ENCODE measurements at places on chromosomes 3 and 15.

DNA sequence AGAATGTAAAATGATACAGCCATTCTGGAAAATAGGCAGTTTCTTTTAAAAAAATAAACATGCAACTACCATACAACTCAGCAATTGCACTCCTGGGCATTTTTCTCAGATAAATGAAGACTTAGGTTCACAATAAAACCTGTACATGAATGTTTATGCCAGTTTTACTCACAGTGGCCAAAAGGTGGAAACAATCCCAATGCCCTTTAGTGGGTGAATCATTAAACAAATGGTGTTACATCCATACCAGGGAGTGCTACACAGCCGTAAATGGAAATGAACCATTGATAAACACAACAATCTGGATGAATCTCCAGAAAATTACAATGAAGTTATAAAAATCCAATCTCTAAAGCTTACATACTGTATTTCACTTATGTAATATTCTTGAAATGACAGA, 140.3 kb downstream of the ADAMTSL3 start:
- no peak for DNase-seq

- no peak for DNase-seq
Observed at GRCh38 chr15:98807262-98807661, 158.9 kb downstream of the IGF1R start.

DNA sequence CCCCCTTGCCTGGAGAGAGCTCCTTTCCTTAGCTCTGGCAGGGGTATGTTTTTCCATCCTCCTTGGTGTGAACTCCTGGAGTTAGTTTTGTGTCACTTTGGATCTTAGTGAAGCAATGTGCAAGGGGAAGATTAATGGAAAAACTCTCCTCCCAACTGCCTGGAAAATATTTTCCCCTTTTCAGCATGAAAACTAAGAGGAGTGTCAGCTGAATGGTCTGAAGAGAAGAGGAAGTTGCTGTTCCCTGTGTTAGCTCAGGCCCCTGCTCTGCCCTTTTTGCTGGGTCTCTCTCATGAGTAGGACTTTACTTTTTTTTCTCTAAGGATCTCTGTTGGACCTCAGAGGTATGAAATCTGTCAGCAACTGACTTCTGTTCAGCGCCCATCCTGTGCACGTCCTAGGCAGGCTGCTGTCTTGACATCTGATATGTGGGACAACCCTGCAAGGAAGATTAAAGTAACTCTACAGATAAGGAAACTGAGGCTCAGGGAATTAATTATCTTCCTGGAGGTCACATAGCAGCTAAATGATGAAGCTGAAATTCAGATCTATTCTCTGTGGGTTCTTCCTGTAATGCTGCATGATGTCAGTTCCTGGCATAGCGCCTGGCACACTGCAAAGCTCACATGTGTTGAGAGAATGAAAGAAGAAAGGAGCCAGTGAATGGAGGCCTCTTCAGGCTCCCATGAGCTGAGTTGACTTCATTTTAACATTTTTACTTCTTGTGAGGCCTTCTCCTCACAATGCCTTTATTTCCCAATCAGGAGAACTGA, 109.7 kb upstream of the GALNT15 start:
- no peak for DNase-seq

GRCh38 chr15:41207687-41208448, 22.7 kb downstream of the EXD1 start:
- DNase-seq: no peak

GRCh38 chr15:70121624-70122302, 24.0 kb upstream of the TLE3 start:
- no peak for DNase-seq

All from activated CD4-positive, CD25-positive, alpha-beta regulatory T cell treated with anti-CD3 and anti-CD28 coated beads, Interleukin-2, amount 50 U/mL, for 16 hours (primary cell).